ENCODE measurements at places on chromosomes 2 and 18.

- peak; percentile 18 for DNase-seq
Observed at GRCh38 chr2:38602136-38602731, 494 bp downstream of the HNRNPLL start.

DNA sequence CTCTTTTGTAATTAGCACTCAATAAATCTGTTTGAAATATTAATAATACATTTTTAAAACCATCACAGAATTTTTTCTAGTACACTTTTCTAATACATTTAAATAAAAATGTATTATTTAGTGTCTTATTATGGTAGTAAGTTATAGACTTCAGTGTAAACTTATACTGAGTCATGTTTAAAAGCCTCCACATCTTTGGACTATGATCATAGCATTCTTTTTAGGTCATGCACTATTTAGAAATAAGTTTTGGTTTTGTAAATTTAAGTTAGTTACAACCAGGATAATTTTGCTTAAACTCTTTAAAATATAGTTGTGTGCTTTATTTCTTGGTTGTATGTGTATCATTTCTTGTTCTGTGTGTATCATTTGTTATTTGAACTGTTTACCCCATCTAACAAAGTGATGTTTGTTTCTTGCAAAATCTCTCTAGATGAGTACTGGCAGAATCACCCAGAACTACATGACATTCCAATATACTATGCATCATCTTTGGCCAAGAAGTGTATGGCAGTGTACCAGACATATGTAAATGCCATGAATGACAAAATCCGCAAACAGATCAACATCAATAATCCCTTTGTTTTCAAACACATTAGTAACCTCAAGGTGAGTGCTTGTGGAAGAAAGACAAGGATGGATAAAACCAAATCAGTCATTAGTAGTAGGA lies 16.7 kb downstream of the CPSF3 start:
- DNase-seq: no peak

DNA sequence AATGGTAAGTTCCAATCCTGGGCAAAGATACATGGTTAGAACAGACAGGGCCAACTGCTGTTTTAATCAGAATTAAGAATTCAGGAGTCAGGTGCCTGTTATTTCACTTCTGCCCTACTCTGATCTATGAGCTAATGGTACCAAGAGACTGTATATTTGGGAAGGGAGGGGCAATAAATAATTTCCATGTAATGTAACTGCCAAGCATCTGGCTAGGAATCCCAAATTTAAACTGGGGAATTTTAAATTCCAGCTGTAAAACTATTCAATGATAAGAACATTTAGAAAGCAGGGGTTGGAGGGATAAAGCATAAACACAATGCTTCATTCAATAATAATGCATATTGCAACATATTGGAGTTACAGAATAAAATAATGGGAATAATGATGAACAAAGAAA lies 49.7 kb downstream of the SCN7A start:
- DNase-seq: no peak

DNA sequence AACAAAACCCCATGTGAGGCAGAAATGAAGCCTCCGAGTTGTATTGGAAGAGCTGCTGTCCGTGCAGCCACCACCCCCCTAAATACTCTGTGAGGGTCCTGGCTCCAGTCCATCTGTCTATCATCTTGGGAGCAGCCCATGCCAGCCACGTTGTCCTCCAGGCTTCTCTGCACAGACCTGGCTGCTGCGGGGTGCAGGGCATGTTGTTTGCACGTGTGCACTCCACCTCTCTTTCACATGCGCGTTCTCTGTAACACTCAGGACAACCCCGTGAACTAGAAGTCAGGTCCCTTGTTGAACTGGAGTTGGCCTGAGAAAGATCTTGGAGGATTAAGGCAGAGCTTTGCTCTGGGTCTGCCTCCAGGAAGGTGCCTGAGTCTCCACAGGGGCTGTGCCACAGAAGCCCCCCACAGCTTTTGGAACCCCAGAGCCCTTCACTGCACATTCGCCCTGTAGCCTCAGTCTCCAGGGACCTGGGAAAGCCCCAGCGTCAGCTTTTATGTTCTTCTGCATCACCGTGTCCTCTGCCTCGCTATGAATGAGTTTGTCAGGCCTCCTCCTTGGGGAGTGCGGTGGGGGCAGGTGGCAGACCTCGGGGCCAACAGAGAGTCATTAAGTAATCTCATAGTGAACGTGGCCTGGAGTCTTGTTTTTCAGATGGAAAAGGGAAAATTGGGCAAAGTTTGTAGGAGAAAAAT lies 16.6 kb downstream of the RTP5 start:
- no peak for DNase-seq

DNA sequence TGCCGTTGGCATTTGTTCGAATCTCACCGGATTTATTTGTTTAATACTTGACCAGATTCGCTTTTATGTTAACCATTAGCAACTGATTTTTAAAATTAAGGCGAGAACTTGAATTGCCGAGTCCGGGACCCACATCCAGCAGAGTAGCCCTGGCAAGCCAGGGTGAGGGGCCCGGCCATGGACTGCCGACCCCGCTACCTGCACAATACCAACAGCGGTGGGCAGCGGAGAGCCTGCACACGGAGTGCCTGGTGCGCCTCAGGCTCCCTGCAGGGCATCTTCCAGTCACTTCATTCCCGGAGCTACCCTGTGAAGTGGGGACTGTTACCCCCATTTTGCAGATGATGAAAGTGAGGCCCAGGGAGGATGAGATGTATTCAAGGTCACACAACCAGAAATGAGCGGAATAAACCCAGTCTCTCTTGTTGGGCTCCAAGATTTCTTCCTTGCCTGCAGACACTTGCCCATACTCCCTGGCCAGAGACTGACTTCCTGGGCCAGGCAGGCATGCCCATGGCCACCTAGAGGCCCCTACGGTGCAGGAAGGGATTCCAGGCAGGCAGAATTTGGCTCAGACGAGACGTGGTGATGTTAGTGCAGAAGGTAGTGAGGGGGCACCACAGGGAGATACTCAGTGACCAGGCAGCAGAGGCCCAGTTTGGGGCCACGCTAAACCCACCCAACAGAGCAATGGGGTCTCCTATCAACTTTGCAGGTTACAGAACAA lies 2.9 kb downstream of the FBLN7 start:
- no peak for DNase-seq

DNA sequence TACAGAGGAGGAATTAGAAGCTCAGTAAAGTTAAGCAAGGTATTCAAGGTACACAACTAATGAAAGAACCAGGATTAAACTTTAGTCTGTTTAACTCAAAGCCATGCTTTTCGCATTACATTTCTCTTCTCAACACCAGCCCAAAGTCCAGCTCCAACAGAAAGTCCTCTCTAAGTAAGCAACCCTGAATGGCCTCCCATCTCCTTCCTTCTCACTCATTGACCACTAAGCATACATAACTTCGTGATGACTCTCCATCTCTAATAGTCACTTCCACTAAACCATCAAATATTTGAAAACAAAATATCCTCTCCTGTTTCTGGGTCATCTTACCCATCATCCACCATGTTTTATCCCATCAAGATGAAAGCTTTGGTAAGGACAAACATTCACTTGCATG lies 219.8 kb downstream of the RAD51AP2 start:
- no peak for DNase-seq

GRCh38 chr2:38178119-38178518 lies 102.2 kb upstream of the CYP1B1 start:
- DNase-seq: no peak

- no peak for DNase-seq
Observed at GRCh38 chr2:62325398-62325797, 129.5 kb downstream of the B3GNT2 start.

GRCh38 chr18:68784071-68784470 lies 13.8 kb upstream of the CCDC102B start:
- DNase-seq: no peak

GRCh38 chr2:211930331-211930730 lies 608.3 kb downstream of the ERBB4 start:
- no peak for DNase-seq

GRCh38 chr2:157459486-157459885 lies 15.6 kb upstream of the CYTIP start:
- DNase-seq: no peak

- DNase-seq: no peak
Observed at GRCh38 chr2:159616286-159616701, at the start of gene BAZ2B. Gene BAZ2B, minus strand, starts transcription at chr2:159616548. Its CDS starts 137,829 bp downstream, at chr2:159478719.

GRCh38 chr2:60025496-60025895 lies 528.0 kb downstream of the BCL11A start:
- DNase-seq: no peak

DNA sequence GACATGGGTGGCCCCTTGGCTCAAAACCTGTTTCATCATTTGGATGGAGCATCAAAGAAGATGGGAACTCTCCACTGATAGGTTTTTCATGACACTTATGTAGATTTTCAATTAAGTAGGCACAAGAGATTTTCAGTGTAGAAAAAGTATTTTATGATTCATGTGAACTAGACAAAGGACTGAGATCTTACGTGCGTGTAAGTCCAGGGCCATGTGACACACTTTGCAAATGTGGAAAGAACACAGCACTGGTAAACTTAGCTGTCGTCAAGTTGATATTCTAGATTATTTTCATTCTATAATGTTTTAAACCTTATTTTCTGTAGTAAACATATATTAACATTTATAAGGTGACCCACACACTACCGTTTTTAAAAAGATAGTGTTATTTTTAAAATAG lies 37.4 kb downstream of the RNF144A start:
- no peak for DNase-seq
